ENCODE measurements at places on chromosomes 16 and 17. TPM values are rescaled to one million over a fixed set of nuclear protein-coding genes. Genes with fewer than 3 reads are reported as not detected.

DNA sequence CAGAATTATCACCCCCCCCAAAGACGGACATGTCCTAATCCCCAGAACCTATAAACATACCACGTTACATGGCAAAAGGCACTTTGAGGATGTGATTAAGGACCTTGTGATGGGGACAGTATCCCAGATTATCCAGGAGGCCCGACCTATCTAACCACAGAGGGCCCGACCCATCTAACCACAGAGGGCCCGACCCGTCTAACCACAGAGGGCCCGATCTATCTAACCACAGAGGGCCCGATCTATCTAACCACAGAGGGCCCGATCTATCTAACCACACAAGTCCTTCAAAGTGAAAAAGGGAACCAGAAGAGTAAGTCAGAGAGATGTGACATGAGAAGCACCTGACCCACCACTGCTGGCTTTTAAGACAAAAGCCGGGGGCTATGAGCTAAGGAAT, 56.8 kb downstream of the ANKFY1 start:
- H3K36me3 ChIP-seq: peaks cover 20% of the 10 kb centered on the region
- peak; percentile 29 for DNase-seq
- H3K27ac ChIP-seq: no peak overlapping the region
- H3K27me3 ChIP-seq: no peaks in the 10 kb centered on the region

DNA sequence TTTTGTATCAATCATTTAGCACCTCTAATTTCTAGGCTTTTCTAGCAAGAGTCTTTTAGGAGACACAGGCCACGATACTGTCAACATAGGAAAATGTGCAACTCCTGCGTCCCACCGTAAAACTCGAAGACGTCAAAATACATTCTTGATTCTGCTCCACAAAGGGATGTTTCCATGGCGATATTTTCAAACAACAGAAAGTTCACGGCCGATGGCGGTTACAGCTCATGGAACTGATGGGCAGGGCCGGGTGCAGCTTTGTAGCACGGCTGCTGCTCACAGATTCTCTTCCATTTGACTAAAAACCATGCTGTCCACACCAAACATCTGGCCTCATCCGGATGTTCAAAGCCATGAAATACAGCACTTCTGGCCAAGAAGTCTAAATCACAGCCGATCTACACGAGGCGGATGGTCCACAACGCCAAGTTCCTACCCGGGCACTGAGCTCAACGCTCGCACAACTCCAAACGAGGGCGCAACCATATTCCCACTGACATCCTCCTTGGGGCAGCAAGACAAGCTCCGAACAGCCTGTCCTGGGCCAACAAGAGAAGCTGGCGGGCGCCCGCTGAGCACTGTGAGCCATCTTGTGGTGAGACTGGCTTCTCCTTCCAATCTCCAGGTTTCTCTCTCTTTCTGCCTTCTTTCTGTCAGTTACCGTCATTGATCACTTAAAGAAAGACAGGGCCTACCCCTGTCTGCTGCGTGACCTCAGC, 79.8 kb downstream of the ZNF778 start:
- H3K4me1 ChIP-seq: peaks cover 16% of the 10 kb centered on the region
- H3K4me3 ChIP-seq: no peak overlapping the region
- no peak for DNase-seq
- peaks cover 4% of the 10 kb centered on the region for H3K36me3 ChIP-seq

- H3K4me1 ChIP-seq: no peaks in the 10 kb centered on the region
- H3K27ac ChIP-seq: no peak overlapping the region
- DNase-seq: no peak
- H3K36me3 ChIP-seq: no peaks in the 10 kb centered on the region
These were observed 4.9 kb downstream of the IRX6 start for GRCh38 chr16:55328611-55329569.

The ALDOC gene
- 10.3 TPM for total RNA-seq

The SPNS2 gene
- 4.3 TPM for total RNA-seq

GRCh38 chr16:67872131-67872630, 671 bp upstream of the EDC4 start:
- peaks cover 35% of the 10 kb centered on the region for H3K36me3 ChIP-seq
- no peak for DNase-seq
- H3K27ac ChIP-seq: peak overlapping the region; percentile 68
- H3K4me1 ChIP-seq: peaks cover 13% of the 10 kb centered on the region
- no peaks in the 10 kb centered on the region for H3K27me3 ChIP-seq
- no peak overlapping the region for H3K4me3 ChIP-seq

DNA sequence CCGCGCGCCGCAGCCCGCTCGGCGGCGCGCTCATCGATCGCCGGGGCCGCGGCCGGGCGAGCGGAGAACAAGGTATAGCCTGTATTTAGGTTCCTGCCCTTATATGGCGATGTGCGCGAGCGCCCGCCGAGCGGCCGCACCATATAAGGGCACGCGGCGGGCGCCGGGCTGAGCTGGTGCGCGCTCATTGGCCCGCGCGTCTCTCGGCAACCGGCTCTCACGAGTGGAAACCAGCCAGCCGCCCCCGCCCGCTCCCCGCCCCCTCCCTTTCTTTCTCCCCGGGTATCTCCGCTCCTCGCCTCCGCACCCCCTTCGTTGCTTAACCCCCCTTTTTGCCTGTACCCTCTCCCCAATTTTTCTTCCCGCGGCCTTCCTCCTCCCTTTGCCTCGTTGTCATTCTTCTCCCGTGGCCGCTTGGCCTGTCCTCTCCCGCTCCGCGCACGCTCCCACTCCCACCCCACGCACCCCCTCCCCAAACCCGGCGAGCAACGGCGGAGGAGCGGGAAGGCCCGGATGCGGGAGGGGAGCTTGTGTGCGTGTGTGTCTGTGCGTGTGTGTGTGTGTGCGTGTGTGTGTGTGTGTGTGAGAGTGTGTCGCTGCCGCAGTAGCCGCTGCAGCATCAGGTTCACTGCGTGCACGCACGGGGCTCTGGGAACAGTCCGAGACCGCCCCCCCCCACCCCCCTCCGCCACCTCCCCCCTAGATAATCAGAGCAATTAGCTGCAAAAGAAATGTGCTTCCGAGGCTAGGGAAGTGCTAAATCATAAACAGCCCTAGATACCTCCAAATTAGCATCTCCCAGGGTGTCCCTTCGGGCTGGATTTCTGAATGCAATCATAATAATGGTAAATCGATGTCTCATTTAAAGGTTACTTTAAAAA, 13.5 kb upstream of the CBX8 start:
- H3K27me3 ChIP-seq: peaks cover 71% of the 10 kb centered on the region
- no peak overlapping the region for H3K4me3 ChIP-seq
- DNase-seq: peak; percentile 65
- no peak overlapping the region for H3K27ac ChIP-seq
- no peaks in the 10 kb centered on the region for H3K36me3 ChIP-seq
- H3K4me1 ChIP-seq: peaks cover 20% of the 10 kb centered on the region

The MT1X gene
- 9.7 TPM for total RNA-seq

The NHLRC4 gene
- 0.73 TPM for total RNA-seq

The NLRC3 gene
- total RNA-seq: 0.23 TPM

The KCNH6 gene
- total RNA-seq: not detected

DNA sequence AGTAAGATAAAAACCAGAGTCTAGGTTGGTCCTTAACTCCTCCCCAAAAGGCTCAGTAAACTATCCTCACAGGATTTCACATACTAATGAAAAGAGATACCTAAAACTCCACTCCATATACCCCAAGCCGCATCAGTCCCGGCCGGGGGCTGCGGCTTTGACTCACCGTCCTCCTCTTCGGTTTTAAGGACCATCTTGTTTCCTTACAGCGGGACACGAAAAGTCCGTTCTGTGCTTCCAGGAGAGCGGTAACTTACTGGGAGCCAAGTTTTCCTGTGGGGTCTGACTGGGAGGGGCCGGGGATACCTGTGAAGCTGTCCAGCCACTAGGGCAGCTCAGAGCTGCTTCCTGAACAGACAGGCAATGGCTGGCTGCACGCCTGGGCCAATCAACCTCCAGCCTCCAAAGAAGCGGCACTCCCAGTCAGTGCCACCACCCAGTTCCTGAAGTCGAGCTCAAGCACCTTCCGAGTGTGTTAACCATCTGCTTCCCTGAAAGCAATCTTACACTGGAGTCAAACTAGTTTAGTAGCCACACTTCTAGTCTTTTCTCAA, 45.5 kb downstream of the CYTH1 start:
- H3K4me1 ChIP-seq: peaks cover 19% of the 10 kb centered on the region
- no peaks in the 10 kb centered on the region for H3K27me3 ChIP-seq
- no peak overlapping the region for H3K4me3 ChIP-seq
- no peak for DNase-seq
- no peaks in the 10 kb centered on the region for H3K36me3 ChIP-seq
- H3K27ac ChIP-seq: peak overlapping the region; percentile 36

- H3K27me3 ChIP-seq: no peaks in the 10 kb centered on the region
- H3K4me1 ChIP-seq: no peaks in the 10 kb centered on the region
- H3K27ac ChIP-seq: no peak overlapping the region
- DNase-seq: no peak
These were observed 82.1 kb downstream of the GPR139 start for GRCh38 chr16:19991614-19992013.

GRCh38 chr16:85543536-85543935, 69.6 kb upstream of the GSE1 start:
- H3K27ac ChIP-seq: no peak overlapping the region
- H3K4me3 ChIP-seq: no peak overlapping the region
- no peaks in the 10 kb centered on the region for H3K27me3 ChIP-seq
- no peak for DNase-seq
- no peaks in the 10 kb centered on the region for H3K4me1 ChIP-seq

- H3K27me3 ChIP-seq: no peaks in the 10 kb centered on the region
- H3K27ac ChIP-seq: no peak overlapping the region
- H3K4me1 ChIP-seq: no peaks in the 10 kb centered on the region
These were observed 40.8 kb downstream of the RPA1 start for GRCh38 chr17:1870592-1870991.

DNA sequence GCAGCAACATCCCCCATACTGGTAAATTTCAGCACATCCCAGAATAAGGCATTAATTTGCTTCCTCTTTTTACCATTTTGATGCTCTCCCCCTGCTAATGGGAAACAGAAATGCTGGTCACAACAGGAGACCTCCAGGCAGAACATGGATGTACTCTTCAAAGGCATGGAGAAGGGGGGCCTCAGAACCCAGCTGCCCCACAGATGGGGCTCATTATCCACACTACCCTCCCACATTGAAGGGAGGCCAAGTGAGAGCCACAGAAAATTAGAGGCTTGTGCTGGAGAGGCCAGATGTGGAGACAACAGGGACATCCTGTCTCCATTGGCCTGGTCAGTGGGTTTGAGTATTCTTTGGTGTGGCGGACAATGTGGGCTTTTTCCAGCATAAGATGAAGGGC, 150.1 kb upstream of the CDH11 start:
- no peaks in the 10 kb centered on the region for H3K4me1 ChIP-seq
- no peaks in the 10 kb centered on the region for H3K27me3 ChIP-seq
- no peak for DNase-seq
- no peak overlapping the region for H3K27ac ChIP-seq
- no peak overlapping the region for H3K4me3 ChIP-seq

DNA sequence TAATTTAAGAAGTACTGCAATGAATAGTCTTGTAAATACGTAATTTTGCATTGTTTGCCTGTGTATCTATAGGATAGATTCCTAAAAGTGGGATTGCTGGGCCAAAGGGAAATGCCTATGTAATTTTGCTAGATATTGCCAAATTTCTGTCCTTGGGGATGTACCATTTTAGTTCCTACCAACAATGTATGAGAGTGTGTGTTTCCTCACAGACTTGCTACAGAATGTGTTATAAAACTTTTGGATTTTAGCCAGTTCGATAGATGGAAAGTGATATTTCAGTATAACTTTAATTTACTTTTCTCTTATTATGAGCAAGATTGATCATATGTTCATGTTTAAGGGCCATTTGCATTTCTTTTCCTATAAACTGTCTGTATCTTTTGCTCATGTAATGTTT, 8.3 kb downstream of the TANGO6 start:
- H3K27me3 ChIP-seq: no peaks in the 10 kb centered on the region
- no peaks in the 10 kb centered on the region for H3K4me1 ChIP-seq
- no peaks in the 10 kb centered on the region for H3K36me3 ChIP-seq
- H3K27ac ChIP-seq: no peak overlapping the region
- no peak for DNase-seq

DNA sequence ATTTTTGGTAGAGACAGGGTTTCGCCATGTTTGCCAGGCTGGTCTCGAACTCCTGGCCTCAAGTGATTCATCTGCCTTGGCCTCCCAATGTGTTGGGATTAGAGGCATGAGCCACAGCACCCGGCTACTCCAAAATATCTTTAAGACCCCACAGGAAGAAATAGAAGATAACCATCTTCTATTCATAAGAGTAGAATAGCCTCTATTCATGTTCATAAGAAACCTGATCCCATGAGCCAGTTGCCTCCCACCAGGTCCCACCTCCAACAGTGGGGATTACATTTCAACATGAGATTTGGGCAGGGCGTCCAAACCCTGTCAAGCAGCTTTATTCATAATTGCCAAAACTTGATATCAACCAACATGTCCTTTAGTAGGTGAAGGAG, 13.9 kb upstream of the TMC7 start:
- no peaks in the 10 kb centered on the region for H3K27me3 ChIP-seq
- no peak overlapping the region for H3K4me3 ChIP-seq
- no peak overlapping the region for H3K27ac ChIP-seq
- peaks cover 5% of the 10 kb centered on the region for H3K4me1 ChIP-seq
- DNase-seq: no peak

The C1QTNF8 gene
- total RNA-seq: not detected

The KRTAP17-1 gene
- total RNA-seq: not detected

DNA sequence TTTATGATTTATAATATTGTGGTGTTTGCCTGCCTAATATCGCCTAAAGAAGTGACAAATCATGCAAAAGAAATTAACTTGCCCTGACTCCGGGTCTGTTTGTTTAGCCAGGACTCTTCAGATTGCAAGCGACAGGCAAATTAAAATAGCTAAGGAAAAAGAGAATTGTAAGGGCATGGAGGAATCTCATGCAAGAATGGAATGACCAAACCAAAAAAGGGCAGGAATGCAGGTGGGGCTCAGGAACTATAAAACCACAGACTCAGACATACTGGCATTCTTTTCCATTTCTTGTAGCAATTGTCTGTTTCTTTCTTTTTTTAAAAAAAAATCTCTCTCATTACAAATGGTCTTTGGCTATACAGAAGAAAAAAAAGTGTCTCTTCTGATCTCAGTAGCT, 188.1 kb upstream of the XYLT1 start:
- no peaks in the 10 kb centered on the region for H3K4me1 ChIP-seq
- peak; percentile 50 for DNase-seq
- no peak overlapping the region for H3K27ac ChIP-seq
- no peaks in the 10 kb centered on the region for H3K36me3 ChIP-seq

The PDE6G gene
- not detected for total RNA-seq

- peaks cover 81% of the 10 kb centered on the region for H3K4me1 ChIP-seq
- peak overlapping the region; percentile 74 for H3K4me3 ChIP-seq
- no peaks in the 10 kb centered on the region for H3K36me3 ChIP-seq
- DNase-seq: peak; percentile 21
- peak overlapping the region; percentile 96 for H3K27ac ChIP-seq
These were observed 870 bp upstream of the ITGA3 start for GRCh38 chr17:50055055-50055425.
